ENCODE measurements at places on chromosomes 4 and X.

GRCh38 chrX:70030301-70030767, 19.4 kb downstream of the AWAT2 start:
- DNase-seq: no peak

GRCh38 chr4:110487873-110488272, 11.9 kb downstream of the ENPEP start:
- DNase-seq: no peak

DNA sequence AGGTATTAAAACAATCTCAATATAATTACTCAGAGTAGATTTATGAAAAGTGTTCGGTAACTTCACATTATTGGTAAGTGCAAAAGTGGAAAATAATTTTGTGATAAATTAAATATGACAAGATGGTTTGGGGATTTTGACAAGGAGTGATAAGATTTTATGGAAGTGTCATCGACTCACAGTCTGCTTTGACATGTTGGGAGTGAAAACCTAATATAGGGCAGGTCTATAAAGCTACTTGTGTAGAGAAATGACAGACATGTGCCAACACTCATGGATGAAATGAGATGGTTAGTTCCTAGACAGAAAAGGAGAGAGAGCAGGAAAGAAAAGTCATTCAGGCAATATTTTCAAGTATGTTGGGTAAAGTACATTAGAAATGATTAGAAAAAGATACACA, 456.8 kb downstream of the TRAM1L1 start:
- no peak for DNase-seq

DNA sequence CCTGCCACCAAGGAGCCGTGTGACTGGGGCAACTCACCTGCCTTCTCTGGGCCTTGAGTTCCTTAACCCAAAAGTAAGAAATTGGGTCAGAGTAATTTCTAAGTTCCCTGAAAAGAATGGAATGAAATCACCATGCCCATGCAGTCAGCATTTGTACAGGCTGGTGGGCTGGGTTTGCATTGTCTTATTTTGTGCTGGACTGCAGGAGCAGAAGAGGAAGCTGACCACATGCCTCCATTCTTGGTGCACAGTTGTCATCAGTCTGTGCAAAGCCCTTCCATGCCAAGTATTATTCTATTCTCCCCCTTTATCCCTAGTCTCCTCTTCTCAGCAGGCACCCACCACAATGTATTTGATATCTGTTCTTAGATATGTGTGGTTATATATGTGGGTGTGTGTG, 56.3 kb downstream of the FHDC1 start:
- no peak for DNase-seq

DNA sequence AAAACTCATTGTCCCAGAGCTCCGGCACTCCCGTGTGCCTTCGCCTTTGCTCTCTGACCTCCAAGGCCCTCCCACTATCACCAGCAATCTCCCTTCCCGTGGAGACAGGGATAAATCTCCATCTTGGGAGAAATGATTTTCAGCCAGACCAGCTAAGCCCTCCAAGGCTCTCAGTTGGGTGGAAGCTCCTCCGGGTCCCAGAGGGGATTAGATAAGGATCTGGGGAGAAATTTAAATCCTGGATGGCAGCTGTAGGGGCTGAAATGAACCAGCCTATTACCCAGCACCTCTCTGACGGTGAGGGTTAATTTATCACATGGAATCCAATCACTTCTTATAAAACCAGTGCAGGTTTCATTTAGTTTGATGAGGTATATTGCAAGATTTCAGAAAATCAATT, 366.2 kb downstream of the FBXW7 start:
- no peak for DNase-seq

- no peak for DNase-seq
These were observed 8.7 kb downstream of the EGF start for GRCh38 chr4:109921384-109921808.

- DNase-seq: no peak
These were observed 984.6 kb upstream of the TENM3 start for GRCh38 chr4:181258569-181258968.

DNA sequence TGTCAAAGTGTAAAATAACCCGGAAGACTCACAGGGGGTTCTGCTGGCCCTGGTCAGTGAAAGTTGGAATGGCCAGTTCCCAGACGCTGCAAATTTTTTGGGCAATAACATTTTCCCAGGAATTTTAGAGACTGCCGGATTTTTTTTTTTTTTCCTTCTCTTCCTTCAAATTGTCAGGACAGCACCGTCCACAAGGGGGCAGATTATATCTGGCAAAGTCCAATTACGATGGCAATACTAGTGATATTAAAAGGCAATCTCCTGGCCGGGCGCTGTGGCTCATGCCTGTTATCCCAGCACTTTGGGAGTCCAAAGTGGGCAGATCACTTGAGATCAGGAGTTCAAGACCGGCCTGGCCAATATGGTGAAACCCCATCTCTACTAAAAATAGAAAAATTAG, 20.5 kb downstream of the SLC25A5 start:
- DNase-seq: no peak

Measured in activated T-helper 1 cell treated with anti-CD3 and anti-CD28 coated beads, Interleukin-2, amount 50 U/mL, for 16 hours (primary cell).